Activated T-helper 1 cell treated with anti-CD3 and anti-CD28 coated beads, Interleukin-12 subunit alpha, Interleukin-12 subunit beta, Interleukin-2, Interleukin-4 antibody, amounts not matched to agents 30 ng/mL and 10 ng/mL and 1 ng/mL, durations not matched to agents 14 hours and 24 hours and 36 hours (primary cell): ENCODE measurements at places on chromosomes 13 and 19. TPM values are rescaled to one million over a fixed set of nuclear protein-coding genes. Genes with fewer than 3 reads are reported as not detected.

The IL17D gene
- total RNA-seq = 0.15 and 0.29 TPM in 2 replicates

The KLF1 gene
- 0.80 and 1.3 TPM in 2 replicates for total RNA-seq

The TUBA3C gene
- total RNA-seq = not detected in 2 replicates

The FXYD3 gene
- total RNA-seq = not detected in 2 replicates

The CEACAM4 gene
- total RNA-seq = not detected in 2 replicates

The IGSF23 gene
- total RNA-seq = not detected in 2 replicates

The BORA gene
- total RNA-seq = 14.6 and 19.4 TPM in 2 replicates

The TNNT1 gene
- not detected in 2 replicates for total RNA-seq

The C19orf73 gene
- total RNA-seq = 2.6 and 2.9 TPM in 2 replicates

GRCh38 chr19:2186071-2186846, 22.5 kb downstream of the DOT1L start:
- DNase-seq = no peak
- H3K27me3 ChIP-seq = no peaks in the 10 kb centered on the region
- H3K4me3 ChIP-seq = no peak overlapping the region
- peaks cover 28% of the 10 kb centered on the region for H3K36me3 ChIP-seq
- peaks cover 9% of the 10 kb centered on the region for H3K4me1 ChIP-seq

GRCh38 chr13:33487575-33488243, 202.2 kb upstream of the STARD13 start:
- DNase-seq = no peak
- no peak overlapping the region for H3K4me3 ChIP-seq
- H3K4me1 ChIP-seq = peaks cover 7% of the 10 kb centered on the region
- H3K27ac ChIP-seq = no peak overlapping the region
- peaks cover 3% of the 10 kb centered on the region for H3K27me3 ChIP-seq

DNA sequence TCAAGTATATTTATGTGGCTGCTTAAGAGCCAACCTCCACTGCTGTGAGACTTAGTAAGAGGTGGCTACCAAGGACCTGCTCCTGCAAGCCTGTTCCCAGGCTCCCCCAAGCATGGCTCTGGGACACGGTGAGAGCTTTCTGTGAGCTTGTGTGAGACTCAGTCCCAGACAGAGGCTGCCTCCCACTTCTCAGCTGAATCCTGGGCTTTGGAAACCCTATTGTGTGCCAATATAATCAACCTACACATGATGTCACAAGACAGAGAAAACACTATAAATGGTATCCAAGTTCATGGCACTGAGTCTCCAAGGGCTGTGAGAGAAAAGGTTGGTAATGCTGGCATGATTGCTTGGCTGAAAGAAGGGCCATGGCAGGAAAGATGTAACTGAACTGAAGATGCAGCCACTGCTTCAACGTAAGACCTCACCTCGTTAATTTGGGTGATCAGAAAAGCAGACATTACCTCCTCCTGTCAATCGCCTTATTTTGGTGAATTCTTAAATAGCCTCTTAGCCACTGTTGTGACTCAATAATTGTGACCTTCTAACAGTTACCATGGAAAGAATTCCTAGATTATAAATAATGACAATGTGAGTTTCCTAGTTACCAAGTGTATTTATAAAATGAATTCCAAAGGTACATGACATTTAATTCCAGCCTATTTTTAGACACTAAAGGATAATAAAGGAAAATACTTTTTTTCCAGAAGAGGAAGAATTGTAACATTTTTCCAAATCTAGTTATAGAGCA, 332.0 kb downstream of the IRS2 start:
- H3K4me1 ChIP-seq = no peaks in the 10 kb centered on the region
- no peak overlapping the region for H3K4me3 ChIP-seq
- H3K27me3 ChIP-seq = no peaks in the 10 kb centered on the region
- DNase-seq = no peak

- H3K4me1 ChIP-seq = no peaks in the 10 kb centered on the region
- H3K36me3 ChIP-seq = no peaks in the 10 kb centered on the region
- DNase-seq = no peak
- H3K27me3 ChIP-seq = peaks cover 7% of the 10 kb centered on the region
- no peak overlapping the region for H3K27ac ChIP-seq
These were observed 32.3 kb upstream of the FGF9 start for GRCh38 chr13:21638319-21639282.

DNA sequence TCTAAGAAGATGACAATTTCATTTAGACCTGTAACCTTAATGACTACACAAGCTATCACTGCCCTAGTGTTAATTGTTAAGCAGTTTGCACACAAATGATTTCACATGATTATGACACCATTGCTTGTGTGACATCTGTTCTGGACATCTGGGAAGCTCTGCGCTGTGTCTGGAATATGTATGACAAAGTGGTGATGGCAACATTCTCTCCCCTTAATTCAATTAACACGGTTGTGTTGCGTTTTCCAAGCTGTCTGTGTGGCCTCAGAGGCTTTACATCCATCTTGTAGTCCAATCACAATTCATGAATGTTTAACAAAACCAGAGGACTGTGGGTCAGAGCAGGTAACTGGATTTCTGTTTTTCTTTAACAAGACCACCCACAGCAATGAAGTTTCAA, 204.4 kb downstream of the COG6 start:
- H3K4me1 ChIP-seq = no peaks in the 10 kb centered on the region
- H3K36me3 ChIP-seq = no peaks in the 10 kb centered on the region
- no peak overlapping the region for H3K27ac ChIP-seq
- H3K4me3 ChIP-seq = no peak overlapping the region
- peaks cover 3% of the 10 kb centered on the region for H3K27me3 ChIP-seq

DNA sequence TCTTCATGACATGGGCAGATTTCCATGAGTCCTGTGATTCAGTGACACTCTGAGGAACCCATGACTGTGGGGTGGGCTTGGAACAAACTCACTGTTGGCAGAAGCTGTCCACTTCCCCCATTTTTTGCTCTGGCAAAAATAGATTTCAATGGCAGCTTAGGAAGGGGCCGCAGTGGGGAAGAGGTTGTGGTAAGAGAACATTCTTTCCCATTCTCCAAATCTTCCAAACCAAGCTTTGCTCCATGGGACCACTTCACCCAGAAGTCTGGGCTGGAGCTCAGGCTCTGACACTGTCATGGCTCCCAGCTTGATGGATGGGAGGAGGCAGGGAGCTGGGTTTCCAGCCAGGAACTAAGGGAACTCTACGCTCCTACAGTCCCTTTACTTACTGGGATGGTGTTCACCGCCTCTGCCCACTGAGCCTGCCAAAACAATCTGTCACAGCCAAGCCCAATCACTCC, 24.9 kb upstream of the MEDAG start:
- H3K4me1 ChIP-seq = peaks cover 13% of the 10 kb centered on the region
- no peaks in the 10 kb centered on the region for H3K36me3 ChIP-seq
- H3K27ac ChIP-seq = no peak overlapping the region

DNA sequence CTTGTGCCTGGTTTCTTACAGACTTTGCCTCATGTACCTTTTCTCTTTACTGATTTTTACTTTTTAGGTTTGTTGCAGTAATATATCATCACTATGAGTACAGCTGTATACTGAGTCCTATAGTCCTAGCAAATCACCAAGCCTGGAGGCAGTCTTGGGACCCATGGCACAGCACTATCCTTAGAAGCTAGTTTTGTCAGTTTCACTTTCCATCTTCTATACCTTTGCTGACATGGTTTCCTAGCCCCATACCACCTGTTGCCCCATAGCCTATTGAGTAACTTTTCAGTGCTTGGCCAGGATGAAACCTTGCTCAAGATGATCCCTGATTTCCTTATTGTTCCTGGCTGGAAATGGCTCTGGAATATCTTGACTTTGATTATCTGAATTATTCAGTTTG, 826.4 kb downstream of the GPC5 start:
- no peak overlapping the region for H3K4me3 ChIP-seq
- DNase-seq = no peak
- H3K27me3 ChIP-seq = no peaks in the 10 kb centered on the region
- no peaks in the 10 kb centered on the region for H3K36me3 ChIP-seq
- H3K4me1 ChIP-seq = no peaks in the 10 kb centered on the region
- no peak overlapping the region for H3K27ac ChIP-seq
